ENCODE measurements at places on chromosomes 13 and 19.

DNA sequence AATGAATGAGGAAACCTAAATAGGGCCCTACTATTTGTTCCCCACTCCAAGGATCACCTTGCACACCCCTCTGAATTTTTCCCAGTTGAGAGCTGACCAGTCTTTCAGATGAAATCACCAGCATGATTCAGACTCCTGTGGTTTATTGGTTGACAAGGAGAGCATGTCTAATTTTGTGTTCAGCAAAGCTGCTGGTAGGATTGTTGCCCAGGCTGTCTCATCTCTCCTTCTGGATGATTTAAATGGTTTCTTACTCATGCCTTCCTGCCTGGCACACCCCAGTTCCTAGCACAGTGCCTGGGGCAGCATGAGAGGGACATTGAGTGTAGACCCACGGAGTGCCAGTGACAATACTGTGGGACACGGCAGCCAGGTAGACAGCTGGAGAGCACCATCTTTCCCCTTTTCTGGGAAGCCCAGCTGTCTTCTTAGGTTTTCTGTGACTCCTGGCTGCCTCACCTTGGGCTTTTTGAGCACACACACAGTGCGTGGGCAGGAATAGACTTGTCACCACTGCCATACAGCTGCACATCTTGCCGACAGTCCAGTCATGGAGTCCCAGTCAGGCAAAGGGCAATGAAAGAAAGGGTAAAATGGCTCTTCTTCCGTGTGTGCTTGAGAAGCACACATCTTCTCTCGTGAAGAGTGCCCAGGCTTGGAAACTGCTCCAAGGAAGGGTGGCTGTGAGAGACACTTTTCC lies 12.3 kb downstream of the FGF9 start:
- DNase-seq: peak; percentile 85

- no peak for DNase-seq
These were observed 555.4 kb downstream of the SLITRK6 start for GRCh38 chr13:85243831-85244230.

GRCh38 chr19:4916292-4917082 lies 7.2 kb downstream of the UHRF1 start:
- no peak for DNase-seq

- peak; percentile 74 for DNase-seq
These were observed 25.3 kb upstream of the TBC1D4 start for GRCh38 chr13:75507027-75508001.

DNA sequence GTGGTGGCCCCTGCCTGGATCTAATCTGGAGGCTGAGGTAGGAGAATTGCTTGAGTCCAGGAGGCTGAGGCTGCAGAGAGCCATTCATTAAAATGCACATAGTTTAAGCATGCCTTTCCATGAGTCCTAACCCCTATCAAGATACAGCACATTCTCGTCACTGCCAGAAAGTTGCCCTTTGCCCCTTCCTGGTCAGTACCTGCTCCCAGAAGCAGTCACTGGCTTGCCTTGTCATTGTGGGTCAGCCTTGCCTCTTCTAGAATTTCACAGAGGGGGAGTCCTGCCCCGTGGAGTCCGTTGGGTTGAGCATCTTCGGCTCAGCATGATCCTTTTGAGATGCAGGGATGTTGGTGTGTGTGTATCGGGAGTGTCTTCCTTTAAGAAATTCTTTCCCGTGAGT lies 10.8 kb downstream of the BICRA start:
- DNase-seq: no peak

Data from LHCN-M2 (cell line).